Ecto neural progenitor cell (in vitro differentiated cells): ENCODE measurements at places on chromosomes 12 and 14.

DNA sequence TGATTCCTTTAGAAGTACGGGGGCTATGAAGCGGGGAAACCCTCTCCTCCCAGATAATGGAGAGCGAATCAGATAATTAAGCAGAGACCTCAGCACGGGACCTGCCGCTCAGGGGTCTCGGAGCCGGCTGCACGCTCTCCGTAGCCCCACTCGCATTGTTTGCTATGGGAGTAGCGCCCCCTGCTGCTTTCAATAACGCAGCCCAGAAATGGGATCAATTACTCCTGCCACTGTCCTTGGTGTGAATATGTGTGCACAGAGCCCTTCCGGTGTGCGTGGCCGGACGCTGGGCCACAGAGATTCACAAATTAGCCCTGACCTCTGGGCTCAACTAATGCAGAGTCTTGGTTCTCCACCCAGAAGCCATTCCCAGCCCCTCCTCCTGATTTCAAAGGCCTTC, 76.4 kb upstream of the TMEM132C start:
- DNase-seq = peak; percentile 86

DNA sequence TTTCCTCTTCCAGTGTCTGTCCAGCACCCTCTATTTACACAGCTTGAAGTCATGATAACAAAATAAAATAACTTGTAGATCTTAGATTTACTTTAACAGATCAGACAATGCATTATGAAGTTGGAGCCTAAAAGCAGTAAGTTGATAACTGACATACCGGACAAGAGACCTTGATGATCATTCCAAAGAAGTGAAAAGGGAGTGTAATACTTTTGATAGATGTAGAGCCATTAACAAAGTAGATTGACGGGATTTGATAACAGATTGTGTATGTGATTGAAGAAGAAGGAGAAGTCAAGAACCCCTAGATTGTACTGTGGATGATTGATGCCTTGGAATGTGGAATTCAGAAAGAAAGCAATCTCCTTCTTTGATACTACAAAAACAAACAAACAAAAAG, 403.8 kb upstream of the MGAT4C start:
- DNase-seq = no peak

DNA sequence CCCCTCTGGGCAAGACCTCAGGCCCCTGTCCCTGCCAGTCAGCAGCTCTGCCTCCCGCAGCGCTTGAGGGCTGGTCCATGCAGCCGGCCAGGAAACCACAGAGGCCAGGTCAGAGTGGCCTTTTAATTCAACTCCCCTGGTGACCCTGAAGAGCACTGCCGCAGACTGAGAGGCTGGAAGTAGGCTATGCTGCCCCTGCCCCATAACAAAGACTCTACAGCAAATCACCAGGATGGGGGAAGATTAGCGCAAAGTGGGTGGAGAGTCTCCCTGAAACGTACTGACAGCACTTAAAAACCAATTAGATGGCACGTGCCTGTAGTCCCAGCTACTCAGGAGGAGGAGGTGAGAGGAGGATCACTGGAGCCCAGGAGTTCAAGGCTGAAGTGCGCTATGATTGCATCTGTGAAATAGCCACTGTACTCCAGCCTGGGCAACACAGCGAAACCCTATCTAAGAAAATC, 70.5 kb downstream of the ITPK1 start:
- DNase-seq = peak; percentile 75

- DNase-seq = no peak
Observed at GRCh38 chr12:76976777-76977382, 88.5 kb downstream of the E2F7 start.

DNA sequence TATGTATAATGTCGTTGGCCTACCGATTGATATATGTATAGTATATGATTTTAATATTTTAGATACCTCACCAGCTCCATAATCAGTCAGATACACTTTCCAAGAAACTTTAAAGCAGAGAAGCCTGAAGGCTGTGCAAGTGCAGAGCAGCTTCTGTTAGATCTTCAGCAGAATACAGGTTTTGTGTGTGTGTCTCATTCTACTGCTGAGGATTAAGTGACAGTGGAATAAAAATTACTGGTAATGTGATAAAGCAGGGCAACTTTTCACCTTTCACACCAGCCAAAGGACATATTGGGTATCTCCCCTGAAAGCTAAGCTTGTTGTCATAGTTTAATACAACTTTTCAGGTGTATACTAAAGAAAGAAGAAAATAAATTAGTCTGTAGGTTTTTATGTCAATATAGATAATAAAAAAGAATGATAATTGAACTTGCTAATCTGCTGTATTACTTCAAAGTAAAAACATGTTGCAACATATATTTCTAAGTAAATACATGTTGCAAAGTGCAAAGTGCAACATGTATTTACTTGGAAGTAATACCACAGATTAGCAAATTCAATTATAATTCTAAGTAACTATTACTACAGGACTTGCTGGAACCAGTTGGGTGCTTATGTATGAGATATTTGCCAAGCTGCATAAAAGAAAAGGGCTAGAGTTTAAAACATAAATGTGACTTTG, 128.3 kb downstream of the SLC16A7 start:
- no peak for DNase-seq

DNA sequence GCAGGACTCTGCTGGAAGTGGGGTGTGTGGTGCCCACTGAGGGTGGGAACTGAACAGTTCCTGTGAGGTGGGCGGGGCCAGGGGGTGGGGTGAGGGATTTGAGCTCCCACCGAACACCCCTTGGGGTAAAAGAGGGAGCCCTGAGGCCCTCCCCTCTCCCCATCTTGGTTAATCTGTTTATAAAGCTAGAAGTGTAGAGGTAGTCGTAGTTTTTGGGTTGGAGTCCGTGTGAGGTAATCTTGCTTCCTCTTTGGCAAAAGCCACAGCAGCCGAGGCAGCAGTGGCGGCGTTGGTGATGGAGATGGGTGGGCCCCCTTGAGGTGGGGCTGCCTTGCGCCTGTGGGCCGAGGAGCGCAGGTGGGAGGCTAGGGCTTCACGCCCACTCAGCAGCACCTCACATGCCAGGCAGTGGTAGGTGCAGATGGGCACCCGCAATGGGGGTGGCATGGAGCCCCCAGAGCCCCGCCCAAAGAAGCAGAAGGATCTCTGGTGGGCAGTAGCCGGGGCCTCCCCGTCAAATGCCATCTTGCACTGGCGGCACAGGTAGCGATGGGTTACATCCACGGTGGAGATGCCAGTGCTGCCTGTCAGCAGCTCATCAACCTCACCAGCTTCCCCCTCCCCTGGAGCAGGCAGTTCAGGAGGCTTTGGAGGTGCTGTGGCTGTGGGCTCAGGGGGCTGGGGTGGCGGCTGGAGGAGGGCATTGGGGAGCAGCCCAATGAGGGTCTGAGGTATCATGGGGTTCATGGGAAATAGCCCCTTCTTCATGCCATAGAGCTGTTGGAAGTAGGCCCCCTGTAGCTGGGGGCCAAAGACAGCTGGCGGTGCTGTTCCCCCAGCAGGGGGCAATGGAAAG, 29.6 kb downstream of the ZFHX2 start:
- no peak for DNase-seq

- DNase-seq = no peak
Observed at GRCh38 chr12:113802966-113803758, 163.0 kb downstream of the RBM19 start.

DNA sequence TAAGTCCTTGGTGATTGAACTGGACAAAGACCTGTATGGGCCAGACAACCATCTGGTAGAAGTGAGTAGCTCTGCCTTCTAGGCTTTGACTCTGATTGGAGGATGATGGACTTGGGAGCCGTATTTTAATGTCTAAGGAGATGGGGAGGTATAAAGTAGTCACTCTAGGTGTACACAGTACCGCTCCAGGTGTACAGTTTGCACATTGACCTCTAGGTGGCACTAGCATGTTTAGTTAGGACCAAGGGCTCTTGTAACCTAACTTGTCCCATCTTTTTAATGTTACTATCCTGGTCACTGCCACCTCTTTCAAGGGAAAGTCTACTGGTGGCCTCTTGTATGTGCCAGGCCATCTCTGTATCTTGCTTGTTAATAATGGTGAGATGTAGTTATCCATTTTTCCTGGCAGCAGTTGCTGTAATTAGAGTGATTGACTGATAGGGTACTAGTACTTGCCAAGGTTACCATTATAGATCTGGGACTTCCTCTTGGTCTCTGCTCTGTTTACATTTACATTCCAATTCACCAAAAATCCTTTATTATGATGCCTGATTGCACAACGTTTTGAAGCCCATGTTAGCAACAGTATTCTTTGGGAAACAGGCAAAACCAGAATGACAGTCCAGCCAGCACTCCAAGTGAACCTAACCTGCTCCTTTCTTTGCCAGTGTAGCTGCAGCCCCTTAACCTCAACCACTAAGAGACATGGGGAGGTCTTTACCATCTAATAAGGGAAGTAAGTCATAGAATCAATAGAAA, 3.6 kb downstream of the SMARCD1 start:
- DNase-seq = peak; percentile 61

DNA sequence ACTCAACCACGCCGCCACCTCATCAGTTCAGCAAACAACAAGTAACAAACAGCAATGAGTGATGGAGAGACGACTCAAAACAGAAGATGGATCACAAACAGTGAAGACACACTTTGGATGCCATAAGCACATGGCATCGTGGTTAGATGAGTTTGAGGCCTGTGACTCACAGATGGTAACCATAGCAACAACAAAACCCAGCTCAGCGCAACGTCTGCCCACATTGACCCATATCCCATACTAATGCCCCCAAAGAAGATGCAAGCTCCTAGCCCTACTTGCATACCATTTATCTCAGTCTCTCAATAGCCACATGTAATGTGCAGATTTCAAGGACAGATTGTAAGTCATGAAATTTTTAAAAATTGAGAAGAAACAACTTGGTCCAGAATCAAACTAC, 1322.3 kb upstream of the TMEM132C start:
- no peak for DNase-seq

DNA sequence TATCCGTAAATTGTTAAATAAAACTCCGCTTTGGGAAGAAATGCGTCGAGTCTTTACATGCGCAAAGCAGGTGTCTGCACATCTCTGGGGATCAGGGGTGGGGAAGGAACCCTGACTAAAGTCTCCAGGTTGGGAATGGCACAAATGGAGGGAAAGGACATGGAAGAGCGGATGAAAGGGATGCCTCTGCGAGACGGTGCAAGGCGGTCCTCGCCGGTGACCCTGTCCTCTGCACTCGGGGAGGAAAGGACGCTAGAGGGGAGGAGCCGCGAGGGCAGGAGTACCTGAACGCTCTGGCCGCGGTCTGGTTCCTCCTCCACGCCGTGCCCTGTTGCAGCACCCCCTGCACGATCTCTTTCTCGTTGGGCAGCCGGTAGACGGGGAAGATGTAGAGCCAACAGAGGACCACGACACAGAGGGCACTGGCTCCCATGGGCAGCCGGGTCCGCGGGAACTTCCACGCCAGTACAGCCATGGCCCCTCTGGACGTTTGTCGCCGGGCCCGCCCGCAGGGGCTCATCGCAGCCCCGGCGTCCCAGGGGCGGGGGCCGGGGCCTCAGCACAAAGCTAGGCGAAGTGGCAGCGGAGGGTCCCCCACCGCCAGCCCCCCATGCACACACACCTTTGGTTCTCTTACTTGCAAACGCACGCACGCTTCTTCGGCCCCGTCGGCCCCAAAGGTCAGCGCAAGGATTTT, 646 bp downstream of the ST8SIA1 start:
- DNase-seq = peak; percentile 60
